Heart left ventricle (tissue), 16 donors: ENCODE measurements at places on chromosomes 5 and 9. TPM values are rescaled to one million over a fixed set of nuclear protein-coding genes. Genes with fewer than 3 reads are reported as not detected.

GRCh38 chr5:122924719-122925395 is 79.4 kb downstream of the SNX24 start:
- no peak for DNase-seq

DNA sequence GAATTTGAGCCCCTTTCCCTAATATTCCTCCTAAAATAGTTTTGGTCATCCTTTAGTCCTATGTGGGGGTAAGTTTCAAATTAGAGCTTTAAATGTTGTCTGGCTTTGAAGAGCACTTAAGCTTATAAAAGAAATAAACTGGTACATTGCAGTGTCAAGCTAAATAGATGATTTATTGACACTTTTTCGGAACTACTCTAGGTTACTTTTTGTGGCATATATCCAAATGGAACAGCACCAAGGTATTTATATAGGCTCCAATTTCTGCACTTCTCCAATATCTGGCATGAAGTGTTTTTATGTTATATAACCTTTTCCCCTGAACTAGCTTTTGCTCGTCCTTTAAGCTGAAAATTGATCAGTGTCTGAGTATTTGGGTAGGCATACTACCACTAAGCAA is 402.5 kb downstream of the NFIB start:
- no peak for DNase-seq

- no peak for DNase-seq
These were observed 102.5 kb downstream of the ST8SIA4 start for GRCh38 chr5:100800562-100800961.

DNA sequence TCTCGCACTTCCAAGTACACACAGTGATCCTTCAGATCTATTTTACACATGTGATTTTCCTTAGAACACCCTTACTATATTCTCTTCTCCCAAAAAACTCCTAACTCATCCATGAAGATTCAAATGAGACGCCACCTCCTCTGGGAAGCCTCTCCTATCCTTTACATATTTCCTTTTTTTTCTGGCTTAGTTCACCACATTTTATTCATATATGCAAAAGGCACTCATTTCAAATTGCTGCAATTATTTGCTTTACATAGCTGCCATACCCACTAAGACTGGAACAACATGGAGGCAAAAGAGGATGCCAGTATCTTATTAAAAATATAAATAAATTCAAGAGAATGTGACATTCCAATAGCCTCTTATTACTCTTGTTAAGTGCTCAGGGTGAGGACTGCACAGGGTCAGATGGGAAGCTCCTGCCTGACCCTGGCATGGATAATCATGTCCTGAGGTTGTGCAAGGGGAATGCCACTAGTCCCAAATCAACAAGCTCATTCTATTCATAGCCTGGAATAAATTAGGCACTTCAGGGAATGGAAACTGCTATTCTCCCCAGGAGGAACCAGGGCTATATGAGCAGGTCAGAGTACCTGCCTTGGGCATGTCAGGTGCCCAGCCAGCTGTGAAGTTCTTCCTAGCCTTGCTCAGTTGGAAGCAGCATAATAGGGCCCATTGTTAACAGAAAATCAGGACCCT is 262.9 kb downstream of the FBXL17 start:
- peak; percentile 31 for DNase-seq

DNA sequence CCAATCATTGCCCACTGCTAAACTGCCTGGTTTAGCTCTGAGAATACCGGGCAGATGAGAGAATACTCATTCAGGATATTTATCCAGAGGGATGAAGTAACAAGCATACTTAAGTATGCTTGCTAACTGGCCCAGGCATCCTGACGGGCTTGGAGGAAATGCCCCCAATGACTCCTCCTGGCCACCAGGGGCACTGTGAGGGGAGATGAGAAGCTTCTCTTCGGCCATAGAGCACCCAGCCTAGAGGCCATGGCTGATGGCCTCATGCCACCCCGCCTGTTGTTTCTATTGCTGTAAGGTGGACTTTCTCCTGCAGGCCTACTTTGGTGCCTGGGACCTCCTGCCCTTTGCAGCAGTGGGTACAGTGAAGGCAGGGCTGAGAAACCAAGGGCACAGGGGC is 134.5 kb upstream of the FSTL4 start:
- no peak for DNase-seq

The LCN9 gene
- polyA plus RNA-seq: not detected
